Adrenal gland (tissue), 19 donors: ENCODE measurements at places on chromosomes 1 and 21.
A peak's percentile ranks its signal among the peaks of the same experiment; 100 is the strongest.

GRCh38 chr1:231272880-231273279 is 31.9 kb downstream of the GNPAT start:
- no peak overlapping the region for H3K27ac ChIP-seq
- H3K36me3 ChIP-seq: no peaks in the 10 kb centered on the region

GRCh38 chr1:42784946-42785693 is at the start of gene TMEM269:
TSS of gene TMEM269 (plus strand) at chr1:42784991. CDS start at chr1:42789894, 4,903 bp downstream.
- peak; percentile 32 for DNase-seq
- no peaks in the 10 kb centered on the region for H3K36me3 ChIP-seq
- peak within 1 kb of the TSS; percentile 53 for H3K4me3 ChIP-seq
- no peaks in the 10 kb centered on the region for H3K27me3 ChIP-seq

DNA sequence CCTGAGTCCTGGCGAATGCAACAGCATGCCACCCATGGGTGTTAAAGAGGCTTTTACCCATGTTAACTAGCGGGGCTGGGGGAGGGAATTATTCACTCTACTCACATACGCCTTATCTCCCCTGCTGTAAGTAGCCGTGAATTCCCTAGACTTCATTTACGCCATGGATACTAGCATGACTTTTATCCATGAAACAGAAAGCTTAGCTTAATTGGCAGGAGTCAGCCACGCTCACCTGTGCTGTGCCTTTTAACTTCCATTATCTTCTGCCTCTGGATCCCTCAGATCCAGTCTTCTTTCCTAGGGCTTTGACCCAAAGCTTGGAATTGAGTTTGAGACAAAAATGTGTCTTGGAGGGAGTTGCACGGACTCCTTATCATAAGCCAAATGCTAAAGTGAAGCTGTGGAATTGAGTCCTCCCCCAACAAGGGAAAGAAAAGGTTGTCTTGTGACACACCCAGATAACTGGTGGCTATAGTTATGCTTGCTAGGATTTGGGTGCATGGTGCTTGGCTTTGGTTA is 9.7 kb upstream of the NASP start:
- no peaks in the 10 kb centered on the region for H3K4me1 ChIP-seq
- H3K27ac ChIP-seq: no peak overlapping the region
- no peaks in the 10 kb centered on the region for H3K36me3 ChIP-seq
- no peak overlapping the region for H3K4me3 ChIP-seq
- DNase-seq: no peak

GRCh38 chr21:22421416-22422180 is 1423.4 kb downstream of the NCAM2 start:
- H3K36me3 ChIP-seq: no peaks in the 10 kb centered on the region
- H3K27ac ChIP-seq: no peak overlapping the region
- no peak overlapping the region for H3K4me3 ChIP-seq
- H3K4me1 ChIP-seq: no peaks in the 10 kb centered on the region

GRCh38 chr1:98870959-98871903 is 133.4 kb downstream of the PLPPR5 start:
- no peaks in the 10 kb centered on the region for H3K27me3 ChIP-seq
- no peak for DNase-seq
- H3K4me1 ChIP-seq: no peaks in the 10 kb centered on the region
- H3K27ac ChIP-seq: no peak overlapping the region
- no peak overlapping the region for H3K4me3 ChIP-seq
- H3K36me3 ChIP-seq: no peaks in the 10 kb centered on the region

GRCh38 chr1:226064816-226065248 is 2.3 kb downstream of the H3-3A start:
- no peaks in the 10 kb centered on the region for H3K27me3 ChIP-seq
- H3K27ac ChIP-seq: no peak overlapping the region
- H3K4me1 ChIP-seq: peaks cover 6% of the 10 kb centered on the region
- H3K36me3 ChIP-seq: no peaks in the 10 kb centered on the region

DNA sequence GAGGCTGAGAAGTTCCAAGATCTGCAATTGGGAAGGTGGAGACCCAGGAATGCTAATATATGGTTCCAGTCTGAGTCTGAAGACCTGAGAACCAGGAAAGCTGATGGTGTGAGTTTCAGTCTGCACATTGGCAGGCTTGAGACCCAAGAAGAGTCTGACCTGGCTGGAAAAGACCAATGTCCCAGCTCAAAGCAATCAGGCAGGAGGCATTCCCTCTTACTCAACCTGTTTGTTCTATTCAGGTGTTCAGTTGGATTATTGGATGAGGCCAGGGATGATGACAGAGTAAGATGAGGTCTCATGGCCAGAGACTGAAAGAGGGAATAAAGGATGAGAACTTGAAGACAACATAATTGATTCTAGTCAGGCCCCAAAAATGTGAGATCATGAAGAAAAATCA is 50.1 kb downstream of the SPATA46 start:
- H3K36me3 ChIP-seq: no peaks in the 10 kb centered on the region
- no peaks in the 10 kb centered on the region for H3K27me3 ChIP-seq
- H3K4me3 ChIP-seq: no peak overlapping the region
- H3K27ac ChIP-seq: no peak overlapping the region
